DMS53 (cell line): ENCODE measurements at places on chromosomes 16 and 17.
A peak's percentile ranks its signal among the peaks of the same experiment; 100 is the strongest.

DNA sequence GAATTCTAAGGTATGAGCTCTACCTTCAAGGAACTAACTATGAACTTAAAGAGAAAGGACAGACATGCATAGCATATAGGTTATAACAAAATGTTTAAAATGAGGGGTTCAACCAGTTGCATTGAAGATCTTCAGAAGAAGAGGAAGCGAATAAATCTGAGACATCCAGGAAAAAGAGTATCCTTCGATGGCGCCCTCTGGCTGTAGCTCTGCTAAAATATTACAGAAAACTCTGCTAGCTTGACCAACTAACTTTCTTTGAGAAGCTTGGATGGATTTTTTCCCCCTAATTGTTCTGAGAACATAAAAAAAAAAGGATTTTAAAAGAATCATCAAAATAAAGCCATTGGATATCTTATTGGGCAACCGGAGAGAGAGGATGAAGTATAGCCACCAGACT lies 659.9 kb upstream of the SOX9 start:
- DNase-seq, result peak; percentile 64

GRCh38 chr16:84314373-84314772 lies 19.7 kb downstream of the WFDC1 start:
- no peak for DNase-seq

DNA sequence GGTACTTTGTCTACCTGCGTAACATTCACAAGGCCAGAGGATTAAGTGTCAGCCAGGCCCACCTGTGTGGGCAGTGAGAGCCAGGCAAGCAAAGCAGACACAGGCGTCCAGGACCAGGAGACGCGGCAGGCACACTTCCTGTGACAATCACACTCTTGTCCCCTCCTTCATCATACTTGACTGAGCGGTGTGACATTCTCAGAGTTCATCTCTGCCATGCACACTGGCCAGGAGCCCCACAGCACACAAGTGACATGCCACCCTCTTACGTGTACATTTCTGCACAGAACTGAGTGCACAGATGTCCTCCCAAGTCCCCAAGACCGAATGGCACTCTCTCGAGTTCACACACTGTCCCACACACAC lies 8.7 kb downstream of the PPP1R9B start:
- no peak for DNase-seq

GRCh38 chr17:261635-262034 lies 80.2 kb upstream of the DOC2B start:
- no peak for DNase-seq

DNA sequence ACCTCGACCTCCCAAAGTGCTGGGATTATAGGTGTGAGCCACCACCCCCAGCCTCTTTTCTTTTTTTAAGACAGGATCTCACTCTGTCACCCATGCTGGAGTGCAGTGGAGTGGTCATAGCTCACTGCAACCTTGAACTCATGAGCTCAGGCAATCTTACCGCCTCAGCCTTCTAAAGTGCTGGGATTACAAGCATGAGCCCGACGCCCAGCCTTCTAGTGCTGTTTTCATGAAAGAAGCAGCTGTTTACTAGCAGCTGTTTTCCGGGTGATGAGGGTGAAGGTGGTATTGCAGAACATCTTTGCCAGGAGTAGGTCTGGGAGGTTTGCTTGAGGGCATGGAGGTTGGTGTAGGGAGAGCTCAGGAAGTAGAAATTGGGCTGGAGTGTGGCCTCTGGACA lies 2.0 kb downstream of the ADCY7 start:
- DNase-seq, result peak; percentile 48

- DNase-seq, result no peak
These were observed 22.4 kb downstream of the SLC35G3 start for GRCh38 chr17:35171834-35172233.

GRCh38 chr17:54524501-54524900 lies 376.2 kb upstream of the TOM1L1 start:
- DNase-seq, result no peak

DNA sequence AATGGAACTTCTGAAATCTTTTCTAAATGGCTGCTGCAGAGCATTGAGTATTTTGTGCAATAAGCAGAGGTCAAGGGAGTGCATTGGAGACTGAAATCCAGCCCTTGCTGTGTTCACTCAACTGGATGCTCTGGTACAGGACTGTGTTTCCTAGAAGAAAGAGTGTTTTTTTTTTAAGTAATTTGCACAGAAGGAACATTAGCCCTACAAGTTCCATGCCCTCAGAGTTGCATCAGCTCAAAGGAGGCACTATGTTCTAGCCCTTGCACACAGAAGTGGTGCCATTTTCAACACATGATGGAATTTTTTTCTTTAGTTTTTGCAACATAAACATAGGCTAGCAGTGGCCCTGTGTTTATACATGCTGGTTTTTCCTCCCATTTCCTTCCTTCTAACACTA lies 144.1 kb upstream of the HLF start:
- DNase-seq, result no peak

DNA sequence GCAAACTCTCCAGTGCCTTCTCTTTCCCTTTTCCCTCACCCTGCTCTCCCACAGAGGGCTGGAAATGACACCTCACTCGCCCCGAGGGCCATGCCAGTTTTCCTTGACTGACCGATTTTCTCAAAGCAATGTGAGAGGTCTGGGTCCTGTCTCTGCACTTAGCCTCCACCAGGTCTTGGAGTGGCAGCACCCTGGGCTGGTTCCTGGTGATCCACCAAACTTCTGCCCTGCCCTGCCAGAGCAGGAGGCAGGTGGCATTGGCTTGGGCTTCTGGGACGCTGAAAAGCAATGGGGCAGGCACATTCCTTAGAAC lies 97.5 kb downstream of the RAB11FIP4 start:
- DNase-seq, result no peak

DNA sequence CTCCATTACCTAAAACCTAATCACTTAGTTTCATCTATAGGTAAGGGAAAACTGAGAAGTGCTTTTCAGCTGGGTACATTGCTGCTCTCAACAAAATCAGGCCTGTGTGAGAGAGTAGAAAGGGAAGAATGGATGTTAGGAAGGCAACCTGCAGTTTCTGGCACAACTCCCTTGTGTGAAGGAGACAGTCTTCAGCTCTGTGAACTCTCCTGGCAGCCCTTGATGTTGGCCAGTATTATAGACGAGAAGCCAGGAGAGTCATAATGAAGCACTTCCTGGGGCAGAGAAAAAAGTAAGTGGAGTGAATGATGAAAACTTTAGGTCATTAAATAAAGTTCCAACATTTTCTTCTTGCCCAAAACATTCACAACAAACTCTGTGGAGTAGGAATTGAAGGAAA lies 260.1 kb downstream of the IRX3 start:
- no peak for DNase-seq

DNA sequence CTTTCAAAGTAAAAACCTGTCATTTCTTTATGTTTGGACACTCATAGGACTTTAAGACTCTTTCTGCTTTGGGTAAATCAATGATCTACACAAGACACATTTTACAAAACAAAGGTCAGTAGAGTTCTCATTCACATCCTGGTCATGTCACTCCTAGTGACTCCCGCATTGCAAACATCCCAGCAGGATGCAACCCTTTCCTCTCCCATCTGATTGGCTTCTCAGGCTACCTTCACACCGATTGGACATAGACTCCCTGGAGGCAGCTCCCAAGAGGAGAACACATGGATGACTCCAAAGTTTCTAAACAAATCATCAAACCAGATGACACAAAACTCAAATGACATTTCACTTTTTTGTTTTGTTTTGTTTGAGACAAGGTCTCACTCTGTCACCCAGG lies 43.8 kb upstream of the ACSM2B start:
- DNase-seq, result no peak

DNA sequence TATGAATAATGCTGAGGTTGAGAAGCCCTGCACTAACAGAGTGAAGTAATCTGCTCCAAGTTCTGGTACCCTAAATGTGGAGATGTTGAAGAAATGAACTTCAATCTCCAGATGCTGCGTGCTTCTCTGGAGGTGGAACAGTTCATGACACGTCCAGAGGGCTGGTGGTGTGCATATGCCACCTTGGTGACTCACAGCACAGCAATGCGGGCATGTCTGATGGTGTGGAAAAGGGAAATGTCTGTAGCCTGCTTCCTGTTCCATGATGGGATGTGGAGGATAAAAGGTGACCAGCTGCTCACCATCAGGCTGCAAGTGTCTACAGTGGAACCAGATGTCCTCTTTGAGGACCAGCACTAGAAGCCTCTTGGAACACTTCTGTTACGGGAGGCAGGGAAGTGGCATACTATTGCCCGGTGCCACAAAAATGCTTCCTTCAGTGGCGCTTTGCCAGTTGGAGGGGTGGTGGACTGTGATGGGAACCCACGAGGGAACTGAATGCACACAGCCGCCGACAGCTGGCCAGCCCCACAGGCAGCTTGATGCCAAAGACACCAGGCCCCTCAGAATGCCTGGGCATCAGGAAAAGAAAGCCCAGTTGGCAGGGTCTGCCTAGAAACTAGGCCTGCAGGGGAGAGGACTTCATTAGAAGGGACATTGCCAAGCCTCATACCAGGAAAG lies 19.9 kb downstream of the SNX11 start:
- peak; percentile 83 for DNase-seq

GRCh38 chr16:15961060-15961511 lies 11.7 kb downstream of the ABCC1 start:
- no peak for DNase-seq
